ENCODE measurements at places on chromosomes 5 and 9.

DNA sequence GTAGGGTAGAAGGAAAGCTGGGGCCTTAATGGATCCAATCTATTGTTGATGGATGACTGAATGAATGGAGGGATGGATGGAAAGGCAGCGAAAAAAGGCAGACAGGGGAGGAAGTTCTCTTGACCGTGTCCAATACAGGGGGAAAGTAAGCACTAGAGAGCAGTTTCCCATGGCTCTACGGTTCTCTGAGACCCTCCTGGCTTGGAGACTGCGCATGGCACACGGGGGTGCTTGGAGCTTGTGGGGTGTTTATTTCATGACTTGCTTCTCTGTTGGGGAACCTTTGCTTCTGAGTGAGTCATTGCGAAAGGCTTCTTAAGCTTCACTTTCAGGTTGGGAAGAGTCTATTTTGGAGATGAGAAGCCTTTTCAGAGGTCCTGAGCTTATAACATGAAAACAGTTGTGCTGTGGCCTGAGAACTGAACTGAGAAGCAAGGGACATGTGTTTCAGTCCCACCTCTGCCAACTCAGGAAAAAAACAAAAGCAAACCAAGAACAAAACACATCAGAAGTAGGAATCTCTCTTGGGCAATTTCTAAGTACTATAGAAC, 12.8 kb upstream of the TEX48 start:
- no peak for DNase-seq

- no peak for DNase-seq
Measured at GRCh38 chr5:158392753-158393152, 533.8 kb upstream of the CLINT1 start.

DNA sequence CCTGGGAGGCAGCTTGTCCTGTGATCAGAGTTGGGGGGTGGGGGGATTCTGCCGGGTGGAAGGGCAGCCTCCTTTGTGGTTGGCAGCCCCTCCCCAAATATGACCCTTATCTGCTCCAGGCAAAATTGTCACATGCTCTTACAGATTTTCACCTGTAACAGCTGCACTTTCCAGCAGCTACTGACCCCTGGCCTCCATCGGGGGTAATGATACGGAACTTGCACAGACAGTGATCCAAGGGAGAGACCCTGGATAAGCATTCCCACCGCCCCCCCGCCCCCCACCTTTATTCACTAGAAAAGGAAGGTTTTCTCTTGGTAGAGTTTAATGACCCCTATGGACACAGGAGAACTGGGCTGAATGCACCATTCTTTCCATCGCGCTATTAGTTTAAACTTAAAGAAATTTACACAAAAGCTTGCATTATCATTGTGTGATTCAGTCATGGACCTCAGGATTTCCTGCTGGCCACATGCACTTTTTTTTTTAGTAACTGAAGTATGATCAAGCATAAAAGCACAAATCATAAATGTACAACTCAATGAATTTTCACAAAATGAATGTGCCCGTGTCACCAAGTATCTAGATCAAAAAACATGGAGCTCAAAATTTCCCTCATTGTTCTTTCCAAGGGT, 10.7 kb upstream of the ZBTB34 start:
- no peak for DNase-seq

GRCh38 chr5:25255128-25255527, 610.4 kb upstream of the CDH10 start:
- DNase-seq = no peak

DNA sequence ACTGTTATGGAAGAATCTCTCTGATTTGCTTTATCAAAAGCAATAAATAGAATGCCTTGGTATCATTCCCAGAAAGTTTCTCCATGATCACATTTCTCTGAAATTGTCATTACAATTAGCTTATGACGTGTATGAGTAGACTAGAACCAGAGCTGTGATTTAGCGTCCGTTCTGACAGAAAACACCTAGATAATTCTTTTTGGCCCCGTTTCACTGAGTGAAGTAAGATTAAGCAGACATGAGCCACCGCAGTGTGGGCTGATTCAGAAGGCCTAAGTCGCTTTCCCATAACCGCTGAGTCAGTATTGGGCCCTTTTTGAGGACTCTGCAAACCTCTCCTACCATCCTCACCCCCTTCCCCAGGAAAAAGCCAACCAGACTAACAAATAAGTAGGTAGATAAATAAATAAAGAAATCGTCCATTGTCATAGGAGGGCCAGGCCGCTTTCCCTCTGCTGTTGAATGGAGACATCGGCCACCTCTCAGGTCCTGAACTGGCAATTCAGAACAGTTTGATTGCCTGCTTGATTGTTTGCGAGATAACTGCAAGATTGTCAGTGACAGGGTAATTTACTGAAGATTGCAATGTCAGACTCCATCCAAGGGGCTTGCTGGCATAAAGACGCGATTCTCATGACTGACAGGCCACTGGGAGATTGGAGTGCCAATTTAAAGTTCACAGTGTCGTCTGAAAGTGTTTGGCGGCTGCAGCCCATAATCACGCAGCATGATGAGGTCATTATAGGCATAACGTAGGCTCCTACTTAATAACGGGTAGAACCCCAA, 105.0 kb upstream of the WWC1 start:
- no peak for DNase-seq

- DNase-seq = no peak
Measured at GRCh38 chr5:179916523-179916922, 8.8 kb upstream of the TBC1D9B start.

GRCh38 chr9:38680837-38681445, 39.0 kb downstream of the FAM240B start:
- no peak for DNase-seq

- no peak for DNase-seq
Measured at GRCh38 chr9:124788542-124789217, 11.7 kb downstream of the OLFML2A start.

DNA sequence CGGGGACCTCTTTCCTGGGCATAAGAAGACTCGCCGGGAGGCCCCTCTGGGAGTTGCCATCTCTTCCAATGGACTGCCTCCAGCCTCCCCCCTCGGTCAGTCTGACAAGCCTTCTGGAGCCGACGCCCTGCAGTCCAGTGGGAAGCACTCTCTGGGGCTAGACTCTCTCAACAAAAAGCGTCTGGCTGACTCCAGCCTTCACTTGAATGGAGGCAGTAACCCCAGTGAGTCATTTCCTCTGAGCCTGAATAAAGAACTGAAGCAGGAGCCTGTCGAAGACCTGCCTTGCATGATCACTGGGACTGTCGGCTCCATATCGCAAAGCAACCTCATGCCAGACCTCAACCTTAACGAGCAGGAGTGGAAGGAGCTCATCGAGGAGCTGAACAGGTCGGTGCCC, 28.4 kb upstream of the LTC4S start:
- no peak for DNase-seq

GRCh38 chr9:85443190-85443598, 298.6 kb downstream of the AGTPBP1 start:
- DNase-seq = no peak

- DNase-seq = no peak
Measured at GRCh38 chr5:167982-168660, 23.2 kb upstream of the LRRC14B start.

DNA sequence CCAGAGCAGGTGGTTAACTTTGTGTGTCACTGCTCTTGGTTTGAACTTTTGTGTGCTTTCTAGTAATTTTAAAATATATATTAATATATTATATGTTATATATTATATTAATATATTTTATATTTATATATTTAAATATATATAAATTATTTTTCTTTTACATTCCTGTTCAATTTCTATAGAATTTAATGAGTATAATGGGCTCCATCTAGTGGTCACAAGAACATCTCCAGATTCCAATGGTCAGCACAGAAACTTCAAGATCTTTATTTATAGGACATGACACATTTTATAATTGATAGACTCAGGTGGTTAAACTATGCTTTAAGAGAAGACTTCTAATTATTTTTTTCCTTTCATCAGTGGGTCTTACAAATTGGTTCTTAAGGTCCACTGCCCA, 39.1 kb downstream of the COL23A1 start:
- DNase-seq = no peak

DNA sequence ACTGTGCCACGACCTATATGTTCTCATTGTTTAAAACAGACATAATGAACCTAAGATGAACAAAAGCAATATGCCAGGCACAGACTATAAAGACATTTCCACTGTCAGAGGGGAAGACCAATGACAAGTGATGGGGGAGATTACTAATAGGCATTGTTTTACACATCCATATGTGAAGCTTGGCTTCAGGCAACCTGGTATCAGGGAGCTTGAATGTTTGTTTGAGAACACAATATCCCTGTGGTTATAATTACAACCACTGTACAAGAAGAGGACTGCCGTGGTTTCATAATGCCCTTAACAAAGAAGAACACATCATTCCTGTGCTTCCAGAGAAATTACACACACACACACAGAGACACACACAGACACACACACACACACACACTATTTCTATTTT, 385.7 kb downstream of the BNC2 start:
- no peak for DNase-seq

DNA sequence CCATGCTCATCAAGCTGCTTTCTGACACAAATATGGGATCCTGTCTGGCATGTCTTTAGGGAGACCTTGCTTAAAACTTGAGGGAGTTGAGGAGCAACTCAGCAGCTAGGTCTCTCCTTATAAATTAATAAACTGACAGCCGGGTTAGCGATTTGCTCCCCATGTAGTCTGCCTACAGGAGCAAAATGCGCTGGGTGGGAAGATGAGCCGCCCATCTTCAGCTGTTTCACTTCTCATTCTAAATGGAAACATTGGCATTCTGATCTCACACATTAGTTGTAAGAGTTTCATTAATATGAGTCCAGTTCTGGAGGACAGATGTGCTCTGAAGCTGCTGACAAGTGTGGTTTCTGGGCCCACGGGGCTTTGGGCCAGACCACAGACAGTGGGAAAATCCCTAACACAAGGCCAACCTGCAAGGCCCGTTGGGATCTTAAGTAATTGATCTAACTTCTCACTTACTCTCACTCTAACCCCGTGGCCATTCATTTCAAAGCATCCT, 197.0 kb downstream of the MCTP1 start:
- no peak for DNase-seq

DNA sequence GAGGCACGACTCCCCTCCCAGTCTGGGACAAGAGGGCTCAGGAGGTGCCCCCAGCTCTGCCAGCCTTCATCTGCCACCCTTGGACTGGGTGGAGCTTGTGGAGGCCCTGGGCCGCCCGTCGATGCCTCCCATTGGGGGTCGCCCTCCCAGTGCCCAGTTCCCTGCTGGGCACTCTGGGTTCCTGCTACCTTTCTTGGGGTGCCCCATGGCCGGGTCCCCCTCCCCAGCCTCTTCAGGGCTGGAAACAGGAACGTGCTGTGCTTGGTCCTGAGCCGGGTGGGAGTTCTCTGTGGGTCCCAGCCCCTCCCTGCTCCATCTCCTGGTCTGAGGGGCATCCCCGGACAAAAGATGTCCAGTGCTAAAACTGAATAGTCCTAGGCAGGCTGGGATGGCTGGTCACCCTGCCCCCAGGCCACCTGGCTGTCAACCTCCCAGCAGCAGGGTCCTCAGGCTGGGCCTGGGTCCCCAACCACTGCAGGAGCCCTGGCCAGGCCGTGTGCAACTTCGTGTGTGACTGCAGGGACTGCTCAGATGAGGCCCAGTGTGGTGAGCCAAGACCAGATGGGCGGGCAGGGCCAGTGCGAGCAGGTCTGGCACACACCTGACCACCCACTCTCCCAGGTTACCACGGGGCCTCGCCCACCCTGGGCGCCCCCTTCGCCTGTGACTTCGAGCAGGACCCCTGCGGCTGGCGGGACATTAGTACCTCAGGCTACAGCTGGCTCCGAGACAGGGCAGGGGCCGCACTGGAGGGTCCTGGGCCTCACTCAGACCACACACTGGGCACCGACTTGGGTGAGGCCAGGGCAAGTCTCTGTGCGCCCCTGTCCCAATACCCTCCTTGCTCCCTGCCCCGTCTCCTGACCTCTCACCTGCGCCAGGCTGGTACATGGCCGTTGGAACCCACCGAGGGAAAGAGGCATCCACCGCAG, 784 bp downstream of the MAMDC4 start:
- DNase-seq = no peak

DNA sequence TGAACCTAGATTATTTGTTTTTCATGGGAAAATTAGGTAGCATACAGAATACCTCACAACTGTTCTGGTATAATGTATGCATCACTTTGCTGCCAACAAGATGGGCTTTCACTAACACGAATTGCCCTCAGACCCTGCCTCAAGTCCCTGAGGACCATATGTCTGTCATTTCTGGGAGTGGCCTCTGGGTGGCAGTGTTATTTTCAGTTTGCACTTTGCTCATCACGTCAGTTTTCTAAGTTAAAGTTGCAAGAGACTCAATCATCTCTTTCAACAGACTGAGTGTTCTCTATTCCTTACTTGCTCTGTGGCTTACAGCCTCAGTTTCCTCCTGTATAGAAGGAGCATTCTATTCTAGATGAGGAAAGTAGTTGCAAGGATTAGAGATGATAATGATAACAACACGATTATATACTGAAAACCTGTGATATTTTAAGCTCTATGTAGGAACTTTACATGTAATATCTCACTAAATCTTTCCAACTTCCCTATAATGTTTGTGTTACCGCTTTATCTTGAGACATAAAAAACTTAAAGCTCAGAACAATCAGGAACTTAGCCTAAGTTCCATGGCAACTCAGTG, 55.7 kb downstream of the TSSK1B start:
- DNase-seq = peak; percentile 12

DNA sequence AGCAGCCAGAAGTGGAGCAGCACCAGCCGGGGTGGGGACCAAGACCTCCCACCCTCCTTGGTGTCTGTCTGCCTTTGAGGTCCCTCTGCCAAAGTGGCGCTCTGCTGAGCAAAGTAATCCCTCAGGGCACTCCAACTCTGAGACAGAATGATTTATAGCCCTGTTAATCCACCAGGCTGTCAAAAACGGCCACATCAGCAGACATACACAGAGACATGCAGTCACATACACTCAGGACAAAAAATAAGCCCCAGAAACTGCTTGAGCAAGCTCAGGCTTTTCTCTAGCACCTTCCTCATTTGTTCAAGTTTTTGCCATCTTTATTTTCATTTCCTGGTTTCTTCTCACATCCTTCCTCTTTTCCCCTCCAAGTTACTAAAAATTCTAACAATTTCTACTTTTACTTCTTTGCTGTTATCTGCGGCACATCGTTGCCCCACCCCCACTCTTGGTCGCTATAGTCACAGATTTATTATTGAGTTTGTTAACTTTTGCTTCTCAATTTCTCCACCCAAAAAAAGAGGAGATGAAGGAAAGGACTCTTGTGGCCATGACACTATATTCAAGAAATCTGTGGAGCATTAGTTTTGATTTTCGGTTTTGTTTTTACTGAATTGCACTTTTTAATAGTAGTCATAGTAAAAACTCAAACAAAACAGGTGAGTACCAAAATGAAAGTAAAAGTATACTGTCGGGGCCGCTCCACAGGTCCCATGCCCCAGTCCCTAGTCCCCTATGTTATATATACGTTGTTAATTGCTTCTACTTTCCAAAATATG, 17.4 kb upstream of the ADRB2 start:
- DNase-seq = no peak

GRCh38 chr9:132210472-132211145, 48.8 kb downstream of the NTNG2 start:
- no peak for DNase-seq

GRCh38 chr9:76399856-76400255, 5.6 kb upstream of the RFK start:
- DNase-seq = no peak

DNA sequence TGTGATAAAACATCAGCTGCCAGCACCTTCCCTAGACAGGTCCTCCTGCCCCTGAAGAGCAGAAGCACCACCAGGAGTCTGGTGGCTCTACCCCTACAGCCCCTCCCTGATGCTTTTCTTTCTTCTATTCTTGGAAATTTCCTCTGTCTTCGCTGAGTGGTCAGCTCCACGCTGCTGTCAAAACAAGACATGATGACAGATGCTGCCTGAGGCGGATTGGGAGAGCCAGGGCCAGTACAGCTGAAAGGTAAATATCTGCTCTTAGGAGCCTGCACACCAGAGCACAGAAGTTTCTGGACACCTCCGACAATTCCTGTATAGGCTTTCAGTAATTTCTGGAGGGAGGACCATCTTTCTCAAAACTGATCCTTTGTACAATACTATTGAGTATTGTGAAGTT, 4.7 kb upstream of the OR1Q1 start:
- DNase-seq = no peak
